ENCODE measurements at places on chromosomes 2 and 18. TPM values are rescaled to one million over a fixed set of nuclear protein-coding genes. Genes with fewer than 3 reads are reported as not detected.
A peak's percentile ranks its signal among the peaks of the same experiment; 100 is the strongest.

DNA sequence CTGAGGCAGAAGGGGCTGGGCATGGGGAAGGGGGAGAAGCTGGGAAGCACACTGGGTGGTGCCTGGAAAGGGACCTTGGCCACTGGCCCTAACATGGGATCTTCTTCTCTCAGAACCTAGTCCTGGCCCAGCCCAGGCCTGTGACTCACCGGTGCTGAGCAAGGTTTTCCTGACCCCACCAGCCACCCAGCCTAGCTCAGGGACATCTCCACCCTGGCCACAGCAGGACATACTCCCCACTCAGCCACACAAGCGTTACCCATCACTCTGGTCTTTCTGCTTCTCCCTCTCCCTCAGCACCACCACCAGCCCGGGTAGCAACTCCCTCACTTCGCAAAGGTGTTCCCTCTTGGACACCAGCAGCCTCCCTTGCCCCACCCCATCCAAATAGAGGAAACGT lies 22.8 kb downstream of the TNS1 start:
- peaks cover 68% of the 10 kb centered on the region for H3K4me1 ChIP-seq
- peak overlapping the region; percentile 87 for H3K27ac ChIP-seq
- no peaks in the 10 kb centered on the region for H3K36me3 ChIP-seq
- H3K27me3 ChIP-seq, result no peaks in the 10 kb centered on the region
- DNase-seq, result no peak

GRCh38 chr18:46335534-46336101 lies 231.4 kb downstream of the HAUS1 start:
- H3K27ac ChIP-seq, result peak overlapping the region; percentile 57
- H3K27me3 ChIP-seq, result peaks cover 38% of the 10 kb centered on the region
- peaks cover 62% of the 10 kb centered on the region for H3K4me1 ChIP-seq
- no peaks in the 10 kb centered on the region for H3K36me3 ChIP-seq
- DNase-seq, result no peak
- peak overlapping the region; percentile 50 for H3K4me3 ChIP-seq

GALM gene
- 2.6 TPM for total RNA-seq

UGT1A5 gene
- total RNA-seq, result 6.4 TPM

DNA sequence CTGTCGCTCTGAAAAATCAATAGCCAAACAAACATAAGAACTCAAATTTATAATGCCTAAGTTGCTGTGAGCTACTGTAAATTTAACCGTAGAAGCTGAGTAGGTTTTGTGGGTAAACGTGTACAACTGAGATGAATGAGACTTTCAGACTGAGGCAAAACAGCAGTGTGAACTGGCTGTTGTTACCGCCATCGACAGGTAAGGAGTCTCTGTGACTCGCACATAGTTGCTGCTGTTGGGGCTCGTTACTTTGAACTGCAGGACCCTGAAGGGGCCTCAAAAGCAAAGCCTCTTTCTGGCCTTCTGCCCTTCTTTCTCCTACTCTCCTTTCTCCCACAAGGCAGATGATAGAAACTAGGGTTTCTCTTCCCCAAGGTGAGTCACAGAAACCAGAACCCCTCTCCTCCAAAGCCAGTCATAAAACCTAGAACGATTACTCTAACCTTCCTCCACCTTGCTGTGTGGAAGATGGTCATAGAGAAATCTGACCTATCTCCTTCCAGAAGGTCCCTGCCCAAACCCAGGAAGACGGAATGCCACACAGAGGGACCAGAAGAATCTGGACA lies 101.2 kb downstream of the DLGAP1 start:
- no peak for DNase-seq
- H3K27ac ChIP-seq, result no peak overlapping the region
- no peaks in the 10 kb centered on the region for H3K36me3 ChIP-seq
- H3K27me3 ChIP-seq, result no peaks in the 10 kb centered on the region

- no peak overlapping the region for H3K4me3 ChIP-seq
- DNase-seq, result no peak
- H3K27ac ChIP-seq, result no peak overlapping the region
- H3K4me1 ChIP-seq, result no peaks in the 10 kb centered on the region
- no peaks in the 10 kb centered on the region for H3K27me3 ChIP-seq
Measured at GRCh38 chr2:113060396-113060795, 1.4 kb downstream of the IL36RN start.

RPRM gene
- total RNA-seq, result not detected

DNA sequence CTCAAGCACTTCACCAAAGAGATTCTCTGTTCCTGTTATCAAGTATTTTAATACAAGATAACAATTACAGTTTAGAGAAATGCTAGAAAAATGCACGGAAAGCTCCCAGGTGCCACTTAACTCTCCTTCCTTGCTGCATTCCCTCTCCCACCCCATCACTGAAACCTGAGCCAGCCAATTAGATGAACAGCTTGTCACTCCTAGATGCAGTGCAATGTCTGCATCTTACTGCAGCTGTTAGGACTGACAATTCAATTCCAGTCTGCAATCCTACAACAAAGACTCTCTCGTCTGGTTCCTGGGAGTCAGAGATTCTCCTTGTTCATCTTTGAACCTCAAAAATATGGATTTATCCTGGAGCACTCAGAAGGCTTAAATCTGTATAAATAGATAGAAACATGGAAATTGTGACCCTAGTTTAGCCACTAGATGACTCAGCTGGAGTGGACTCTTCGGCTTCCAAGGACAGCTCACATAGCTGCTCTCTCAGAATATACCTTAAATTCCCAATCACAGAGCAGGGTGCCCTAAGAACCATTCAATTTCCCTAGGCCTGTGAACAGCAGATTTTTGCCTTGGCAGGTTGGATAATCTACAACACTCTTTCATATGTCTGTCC lies 311.1 kb downstream of the NRXN1 start:
- H3K36me3 ChIP-seq, result no peaks in the 10 kb centered on the region
- no peak overlapping the region for H3K4me3 ChIP-seq
- no peak for DNase-seq

GRCh38 chr2:105239924-105240323 lies 1.6 kb upstream of the GPR45 start:
- H3K36me3 ChIP-seq, result no peaks in the 10 kb centered on the region
- H3K27me3 ChIP-seq, result peaks cover 24% of the 10 kb centered on the region
- peaks cover 20% of the 10 kb centered on the region for H3K4me1 ChIP-seq
- H3K27ac ChIP-seq, result no peak overlapping the region
- DNase-seq, result no peak
- H3K4me3 ChIP-seq, result no peak overlapping the region

DNA sequence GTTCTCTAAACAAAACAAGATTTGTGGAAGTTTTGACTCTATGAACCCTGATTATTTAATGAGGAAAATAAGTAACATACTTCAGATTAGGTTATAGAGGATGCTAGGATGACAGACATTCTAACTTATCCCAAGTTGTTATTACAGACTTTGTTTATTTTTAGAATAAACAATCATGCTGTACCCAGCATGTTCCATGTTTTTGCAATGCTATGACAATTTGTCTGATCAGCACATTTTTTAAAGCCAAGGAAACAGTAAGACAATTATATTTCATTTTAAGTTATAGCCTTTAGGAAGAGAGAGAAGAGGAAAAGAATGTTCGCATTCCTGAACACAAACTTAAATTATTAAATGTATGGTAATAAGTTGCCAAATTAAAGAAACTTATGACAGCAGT lies 119.8 kb downstream of the KYNU start:
- no peak overlapping the region for H3K27ac ChIP-seq
- no peak for DNase-seq
- no peaks in the 10 kb centered on the region for H3K27me3 ChIP-seq
- no peak overlapping the region for H3K4me3 ChIP-seq

OSR1 gene
- total RNA-seq, result 1.8 TPM

PCARE gene
- total RNA-seq, result not detected

DNA sequence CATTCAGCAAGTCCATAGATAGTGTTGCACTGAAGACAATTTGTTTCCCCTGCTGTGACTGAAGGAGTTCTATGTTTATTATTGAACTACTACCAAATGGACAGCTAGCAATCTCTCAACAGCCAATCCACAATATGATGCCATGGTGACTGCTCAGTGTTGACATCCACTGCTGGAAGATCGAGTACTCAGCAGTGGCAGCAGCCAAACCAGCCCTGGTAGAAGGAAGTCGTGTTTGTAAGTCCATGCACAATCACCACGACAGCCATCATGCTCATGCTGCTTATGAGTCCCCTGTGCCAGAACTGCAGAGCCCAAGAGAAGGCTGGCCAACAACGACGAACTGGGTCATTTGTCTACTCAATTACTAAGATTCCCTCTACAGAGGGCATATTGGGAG lies 66.4 kb downstream of the OSR1 start:
- no peaks in the 10 kb centered on the region for H3K4me1 ChIP-seq
- H3K27me3 ChIP-seq, result no peaks in the 10 kb centered on the region
- H3K4me3 ChIP-seq, result no peak overlapping the region
- H3K27ac ChIP-seq, result no peak overlapping the region

- peak overlapping the region; percentile 52 for H3K4me3 ChIP-seq
- H3K27ac ChIP-seq, result peak overlapping the region; percentile 39
- peaks cover 16% of the 10 kb centered on the region for H3K27me3 ChIP-seq
- no peak for DNase-seq
Measured at GRCh38 chr2:85811180-85812093, 57.6 kb downstream of the ATOH8 start.

- no peak overlapping the region for H3K4me3 ChIP-seq
- no peak overlapping the region for H3K27ac ChIP-seq
- DNase-seq, result no peak
- H3K27me3 ChIP-seq, result no peaks in the 10 kb centered on the region
- peaks cover 4% of the 10 kb centered on the region for H3K4me1 ChIP-seq
Measured at GRCh38 chr2:101081375-101081907, 69.7 kb downstream of the TBC1D8 start.

DNA sequence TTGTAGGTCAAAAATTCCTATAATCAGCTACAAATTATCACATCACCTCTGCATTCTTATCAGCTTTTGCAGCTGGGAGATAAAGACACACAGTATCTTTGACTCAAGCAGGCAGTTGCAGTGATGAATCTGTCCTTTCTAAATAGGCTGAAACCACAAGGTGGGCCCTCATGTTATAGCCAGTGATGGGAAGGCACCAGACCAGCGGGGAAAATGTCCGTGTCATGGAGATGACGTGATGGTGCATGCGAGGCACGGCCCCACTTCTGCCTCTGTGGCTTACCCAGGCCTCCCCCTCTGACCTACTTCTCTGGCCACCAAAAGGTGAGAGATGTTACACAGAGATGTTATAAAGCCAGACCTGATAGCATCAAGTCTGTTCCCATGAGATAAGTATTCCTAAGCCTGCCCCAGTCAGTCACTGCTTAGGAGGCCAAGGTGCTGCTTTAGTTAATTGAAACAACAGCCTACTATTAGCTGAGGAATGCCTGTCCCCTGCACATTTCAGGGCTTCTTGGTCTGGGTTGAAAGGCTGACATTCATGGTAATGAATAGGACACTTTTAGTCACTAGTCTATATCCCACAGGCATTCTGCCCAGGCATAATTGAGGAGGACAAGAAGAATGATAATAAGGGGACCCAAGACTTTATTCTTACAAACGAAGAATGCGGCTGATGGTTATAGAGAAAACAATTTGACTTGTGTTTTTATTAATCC lies 327.9 kb downstream of the LPIN1 start:
- DNase-seq, result no peak
- no peaks in the 10 kb centered on the region for H3K4me1 ChIP-seq
- no peaks in the 10 kb centered on the region for H3K27me3 ChIP-seq
- H3K4me3 ChIP-seq, result no peak overlapping the region
- no peak overlapping the region for H3K27ac ChIP-seq
- no peaks in the 10 kb centered on the region for H3K36me3 ChIP-seq

PIEZO2 gene
- 2.5 TPM for total RNA-seq

CCDC68 gene
- 5.1 TPM for total RNA-seq

- no peak overlapping the region for H3K27ac ChIP-seq
- no peaks in the 10 kb centered on the region for H3K36me3 ChIP-seq
- H3K27me3 ChIP-seq, result no peaks in the 10 kb centered on the region
- no peaks in the 10 kb centered on the region for H3K4me1 ChIP-seq
Measured at GRCh38 chr2:10264506-10265328, 38.0 kb upstream of the HPCAL1 start.

- H3K27me3 ChIP-seq, result no peaks in the 10 kb centered on the region
- no peak for DNase-seq
- H3K4me3 ChIP-seq, result no peak overlapping the region
- H3K36me3 ChIP-seq, result no peaks in the 10 kb centered on the region
- no peak overlapping the region for H3K27ac ChIP-seq
Measured at GRCh38 chr2:3267869-3268704, 109.5 kb downstream of the EIPR1 start.

GRCh38 chr2:23213196-23213595 lies 171.8 kb upstream of the KLHL29 start:
- no peaks in the 10 kb centered on the region for H3K27me3 ChIP-seq
- DNase-seq, result no peak
- no peak overlapping the region for H3K4me3 ChIP-seq
- H3K27ac ChIP-seq, result no peak overlapping the region
- H3K4me1 ChIP-seq, result no peaks in the 10 kb centered on the region

LRPPRC gene
- 65.0 TPM for total RNA-seq

DNA sequence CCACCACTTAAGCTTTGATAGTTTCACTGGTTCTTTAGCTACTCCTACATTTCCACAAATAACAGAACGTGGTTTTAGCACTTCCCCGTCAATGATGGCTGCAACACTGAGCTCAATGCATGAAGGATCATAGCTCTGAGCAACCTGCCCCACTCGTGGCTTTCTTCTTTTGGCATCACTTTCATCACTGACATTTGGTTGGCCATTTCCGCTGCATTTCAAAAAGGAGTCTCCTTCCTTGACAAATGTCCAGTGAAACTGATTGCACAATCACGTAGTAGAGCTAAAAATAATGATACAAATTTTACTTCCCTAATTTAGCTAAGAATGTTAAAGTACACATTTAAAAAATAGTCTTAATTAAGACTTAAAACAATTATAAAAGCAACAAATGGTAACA lies 205.2 kb upstream of the HDAC4 start:
- no peaks in the 10 kb centered on the region for H3K4me1 ChIP-seq
- H3K36me3 ChIP-seq, result no peaks in the 10 kb centered on the region
- DNase-seq, result no peak
- H3K27me3 ChIP-seq, result no peaks in the 10 kb centered on the region
- no peak overlapping the region for H3K27ac ChIP-seq

DNA sequence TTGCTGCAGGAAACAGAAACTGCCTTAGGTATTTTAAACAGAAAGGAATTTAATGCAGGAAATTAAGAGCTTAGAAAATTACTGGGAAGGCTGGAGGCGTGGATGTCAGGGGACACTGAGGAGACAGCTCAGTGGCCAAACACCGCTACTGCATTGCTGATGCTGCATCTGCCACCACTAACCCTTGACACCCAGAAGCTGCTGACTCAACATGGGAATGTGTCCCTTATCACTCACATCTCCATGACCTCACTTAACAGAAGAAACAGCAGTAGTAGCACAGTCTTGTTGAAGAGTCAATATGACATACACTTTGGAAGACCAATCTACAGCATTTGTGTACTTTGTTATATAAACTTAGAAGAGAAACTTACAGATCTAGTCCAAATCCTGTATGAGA lies 906.1 kb downstream of the SLC4A3 start:
- no peak overlapping the region for H3K4me3 ChIP-seq
- H3K4me1 ChIP-seq, result no peaks in the 10 kb centered on the region
- H3K36me3 ChIP-seq, result no peaks in the 10 kb centered on the region
- no peak overlapping the region for H3K27ac ChIP-seq
- no peaks in the 10 kb centered on the region for H3K27me3 ChIP-seq
- DNase-seq, result no peak

CD28 gene
- 0.82 TPM for total RNA-seq

- H3K36me3 ChIP-seq, result no peaks in the 10 kb centered on the region
- DNase-seq, result no peak
- no peaks in the 10 kb centered on the region for H3K4me1 ChIP-seq
- H3K4me3 ChIP-seq, result no peak overlapping the region
Measured at GRCh38 chr18:8257851-8258434, 351.3 kb upstream of the RAB12 start.
